ENCODE measurements at places on chromosomes 12 and 14. TPM values are rescaled to one million over a fixed set of nuclear protein-coding genes. Genes with fewer than 3 reads are reported as not detected.
A peak's percentile ranks its signal among the peaks of the same experiment; 100 is the strongest.

DNA sequence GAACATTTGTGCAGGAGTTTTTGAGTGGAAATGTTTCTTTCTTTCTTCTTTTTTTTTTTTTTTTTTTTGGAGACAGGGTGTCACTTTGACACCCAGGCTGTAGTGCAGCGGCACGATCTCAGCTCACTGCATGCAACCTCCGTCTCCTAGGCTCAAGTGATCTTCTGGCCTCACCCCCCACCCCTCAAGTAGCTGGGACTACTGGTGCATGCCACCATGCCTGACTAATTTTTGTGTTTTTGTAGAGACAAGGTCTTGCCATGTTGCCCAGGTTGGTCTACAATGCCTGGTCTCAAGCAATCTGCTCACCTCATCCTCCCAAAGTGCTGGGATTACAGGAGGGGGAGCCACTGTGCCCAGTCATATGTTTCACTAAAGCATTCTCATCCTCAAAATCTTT, 69.2 kb upstream of the BCAT1 start:
- H3K4me1 ChIP-seq: peaks cover 27% of the 10 kb centered on the region
- DNase-seq: no peak

DNA sequence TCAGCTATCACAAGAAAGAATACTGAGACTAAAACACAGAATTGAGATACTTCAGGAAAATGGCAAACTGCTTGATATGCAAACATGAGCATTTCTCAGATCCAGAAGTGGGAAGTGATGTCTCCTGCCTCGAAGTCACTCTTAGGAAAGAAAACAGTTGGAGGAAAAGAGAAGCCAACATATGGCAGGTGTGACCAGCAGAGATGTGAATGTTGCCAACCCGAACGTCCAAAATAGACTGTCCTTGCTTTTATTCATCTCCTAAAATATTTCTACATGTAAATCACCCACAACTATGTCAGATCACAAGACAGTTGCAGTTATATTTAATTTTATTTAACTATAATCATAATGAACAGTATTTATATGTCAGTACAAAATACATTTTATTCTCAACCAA, 687.6 kb downstream of the GALC start:
- peaks cover 2% of the 10 kb centered on the region for H3K27me3 ChIP-seq
- H3K4me1 ChIP-seq: no peaks in the 10 kb centered on the region
- H3K27ac ChIP-seq: no peak overlapping the region
- H3K4me3 ChIP-seq: no peak overlapping the region
- H3K36me3 ChIP-seq: no peaks in the 10 kb centered on the region

- no peak overlapping the region for H3K4me3 ChIP-seq
- no peaks in the 10 kb centered on the region for H3K27me3 ChIP-seq
- no peak overlapping the region for H3K27ac ChIP-seq
- H3K4me1 ChIP-seq: peaks cover 12% of the 10 kb centered on the region
Measured at GRCh38 chr14:50936016-50936340, 8.3 kb downstream of the PYGL start.

- DNase-seq: no peak
- no peaks in the 10 kb centered on the region for H3K36me3 ChIP-seq
- H3K27ac ChIP-seq: peak overlapping the region; percentile 87
- H3K4me1 ChIP-seq: peaks cover 93% of the 10 kb centered on the region
- no peak overlapping the region for H3K4me3 ChIP-seq
Measured at GRCh38 chr12:47808574-47809365, 10.9 kb downstream of the HDAC7 start.

DNA sequence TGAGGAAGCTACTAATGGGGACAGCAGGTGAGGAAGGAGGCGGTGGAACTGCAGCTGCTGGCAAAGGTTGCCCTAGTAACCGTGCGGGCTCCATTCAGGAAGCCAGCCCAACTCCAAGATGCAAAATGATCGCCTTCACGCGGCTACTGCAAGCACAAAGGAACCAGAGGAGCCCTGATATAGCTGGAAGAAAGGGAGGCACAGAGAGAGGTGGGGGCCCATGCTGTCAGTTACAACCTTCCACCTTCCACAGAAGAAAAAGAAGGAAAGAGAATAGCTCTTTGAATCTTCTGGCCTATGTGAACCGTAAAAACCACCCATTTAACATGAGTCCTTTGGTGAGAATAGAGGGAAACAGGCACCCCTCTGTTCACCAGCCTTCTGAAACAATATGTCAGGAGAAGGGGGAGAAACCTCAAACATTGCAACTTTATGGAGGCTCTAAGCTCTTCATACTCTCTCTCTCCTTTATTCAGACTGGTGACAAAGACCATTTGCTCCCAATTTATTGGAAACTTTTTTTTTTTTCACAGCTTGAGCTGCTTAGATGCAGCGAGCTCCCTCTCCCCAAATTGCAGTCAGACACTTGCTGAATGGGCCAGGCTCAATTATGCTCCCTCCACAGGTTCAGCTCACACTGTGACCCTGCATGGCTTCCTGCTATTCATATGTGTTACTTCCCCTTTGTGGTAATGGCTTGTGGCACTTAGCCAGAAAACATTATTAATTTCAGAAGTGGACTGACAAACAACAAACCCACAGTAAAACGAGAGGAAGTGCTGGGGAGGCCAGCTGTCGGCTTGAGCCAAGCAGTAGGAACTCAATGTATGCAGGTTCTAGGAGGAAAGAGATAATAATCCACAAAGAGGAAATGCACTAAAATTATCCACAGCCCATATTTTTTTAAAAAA, 6.2 kb downstream of the DUSP6 start:
- DNase-seq: no peak
- no peaks in the 10 kb centered on the region for H3K27me3 ChIP-seq
- H3K4me3 ChIP-seq: peak overlapping the region; percentile 39
- no peaks in the 10 kb centered on the region for H3K36me3 ChIP-seq

- no peaks in the 10 kb centered on the region for H3K27me3 ChIP-seq
- no peak overlapping the region for H3K27ac ChIP-seq
- no peaks in the 10 kb centered on the region for H3K36me3 ChIP-seq
- DNase-seq: no peak
- no peak overlapping the region for H3K4me3 ChIP-seq
Measured at GRCh38 chr12:14654842-14655241, 41.6 kb downstream of the GUCY2C start.

GRCh38 chr12:124736115-124737039, 127.3 kb downstream of the SCARB1 start:
- no peak for DNase-seq
- no peaks in the 10 kb centered on the region for H3K27me3 ChIP-seq
- H3K4me3 ChIP-seq: no peak overlapping the region
- peaks cover 60% of the 10 kb centered on the region for H3K4me1 ChIP-seq

DNA sequence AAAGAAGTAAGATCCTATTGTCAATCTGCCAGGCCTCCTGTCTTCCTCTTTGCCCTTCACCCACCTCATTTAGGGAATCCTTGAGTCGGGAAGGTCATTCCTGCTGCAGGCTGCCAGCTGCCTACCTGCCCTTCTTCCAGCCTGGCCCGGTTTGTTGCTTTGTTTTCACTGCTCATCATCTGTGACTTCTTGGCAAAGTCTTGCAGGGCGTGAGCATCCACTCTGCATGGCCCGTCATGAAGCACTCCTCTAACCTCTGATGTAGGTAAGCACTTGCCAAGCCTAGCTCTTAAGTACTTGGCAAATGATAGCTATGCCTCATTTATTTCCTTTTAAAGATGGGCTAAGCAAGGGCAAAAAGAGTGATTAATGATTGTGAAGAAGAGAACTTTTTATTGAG, 192.8 kb downstream of the NRXN3 start:
- H3K4me1 ChIP-seq: no peaks in the 10 kb centered on the region
- H3K36me3 ChIP-seq: no peaks in the 10 kb centered on the region
- DNase-seq: no peak

- H3K4me1 ChIP-seq: peaks cover 3% of the 10 kb centered on the region
- H3K36me3 ChIP-seq: no peaks in the 10 kb centered on the region
- peaks cover 15% of the 10 kb centered on the region for H3K27me3 ChIP-seq
- no peak overlapping the region for H3K27ac ChIP-seq
- H3K4me3 ChIP-seq: no peak overlapping the region
- no peak for DNase-seq
Measured at GRCh38 chr14:74459289-74459946, 33.4 kb upstream of the SYNDIG1L start.

DNA sequence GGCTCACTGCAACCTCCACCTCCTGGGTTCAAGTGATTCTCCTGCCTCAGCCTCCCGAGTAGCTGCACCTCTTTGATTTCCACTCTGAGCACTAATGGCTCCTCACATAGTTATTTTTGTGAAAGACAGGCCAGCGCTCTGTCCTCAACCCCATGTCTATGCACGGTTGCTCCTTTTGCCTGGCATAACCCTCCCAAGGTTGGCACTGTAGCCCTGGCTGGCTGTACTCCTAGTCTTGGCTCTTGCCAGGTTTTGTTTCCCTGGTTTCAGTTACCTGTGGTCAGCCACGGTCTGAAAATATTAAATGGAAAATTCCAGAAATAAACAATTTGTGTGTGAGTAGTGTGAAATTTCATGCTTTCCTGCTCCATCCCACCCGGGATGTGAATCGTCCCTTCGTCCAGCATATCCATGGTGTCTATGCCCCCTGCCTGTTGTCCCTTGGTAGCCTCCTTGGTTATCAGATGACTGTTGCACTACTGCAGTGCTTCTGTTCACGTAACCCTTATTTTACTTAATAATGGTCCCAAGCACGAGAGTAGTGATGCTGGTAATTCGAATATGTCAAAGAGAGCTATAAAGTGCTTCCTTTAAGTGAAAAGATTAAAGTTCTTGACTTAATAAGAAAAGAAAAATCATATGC, 12.3 kb upstream of the DCD start:
- no peak overlapping the region for H3K27ac ChIP-seq
- DNase-seq: no peak
- peaks cover 18% of the 10 kb centered on the region for H3K27me3 ChIP-seq
- no peaks in the 10 kb centered on the region for H3K36me3 ChIP-seq
- no peak overlapping the region for H3K4me3 ChIP-seq

GRCh38 chr14:23559010-23559925, 3.2 kb downstream of the THTPA start:
- H3K4me1 ChIP-seq: peaks cover 31% of the 10 kb centered on the region
- H3K27me3 ChIP-seq: no peaks in the 10 kb centered on the region
- no peak overlapping the region for H3K4me3 ChIP-seq
- H3K36me3 ChIP-seq: peaks cover 6% of the 10 kb centered on the region
- no peak overlapping the region for H3K27ac ChIP-seq

DNA sequence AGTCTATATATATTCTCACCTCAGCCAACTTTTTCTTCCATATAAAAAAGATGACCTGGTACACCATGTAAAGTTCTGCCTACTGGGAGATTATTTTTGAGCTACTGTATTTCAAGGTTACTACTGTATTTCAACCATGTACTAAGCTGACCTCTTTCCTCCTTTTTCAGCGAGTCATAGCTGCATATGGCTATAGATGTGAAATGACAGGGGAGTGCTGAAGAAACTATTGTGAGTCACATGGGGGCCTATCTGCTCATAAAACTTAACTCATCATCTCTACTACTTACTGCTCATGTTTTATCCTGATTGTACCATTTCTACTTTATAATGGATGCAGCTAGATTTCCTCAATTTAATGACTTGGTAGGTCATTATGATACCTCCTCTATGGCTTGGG, 571.4 kb upstream of the ATP2B1 start:
- DNase-seq: no peak
- peaks cover 4% of the 10 kb centered on the region for H3K36me3 ChIP-seq
- no peaks in the 10 kb centered on the region for H3K27me3 ChIP-seq
- H3K4me1 ChIP-seq: no peaks in the 10 kb centered on the region
- H3K4me3 ChIP-seq: no peak overlapping the region

DNA sequence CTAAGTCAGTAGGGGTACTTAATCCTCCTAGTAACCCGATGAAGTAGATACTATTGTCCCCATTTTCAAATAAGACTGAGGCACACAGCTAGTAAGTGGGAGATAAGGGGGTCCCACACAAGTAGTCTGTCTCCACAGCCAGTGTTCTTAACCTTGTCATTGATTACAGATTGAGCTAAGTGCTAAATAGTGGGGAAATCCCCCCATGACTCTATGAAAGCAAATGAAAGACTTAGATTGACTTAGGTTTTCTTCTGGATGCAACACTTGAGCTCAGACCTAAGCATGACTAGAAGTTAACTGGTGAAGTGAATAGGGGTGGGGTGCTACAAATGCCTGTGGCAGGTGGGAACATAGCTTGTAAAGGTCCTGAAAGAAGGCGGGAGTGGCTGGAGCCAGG, 73.8 kb downstream of the SYNE2 start:
- H3K4me3 ChIP-seq: no peak overlapping the region
- H3K27ac ChIP-seq: no peak overlapping the region
- no peaks in the 10 kb centered on the region for H3K36me3 ChIP-seq
- no peak for DNase-seq

- H3K36me3 ChIP-seq: no peaks in the 10 kb centered on the region
- H3K27me3 ChIP-seq: no peaks in the 10 kb centered on the region
- H3K4me3 ChIP-seq: no peak overlapping the region
- H3K4me1 ChIP-seq: peaks cover 66% of the 10 kb centered on the region
- no peak for DNase-seq
- no peak overlapping the region for H3K27ac ChIP-seq
Measured at GRCh38 chr12:47100160-47100559, 20.4 kb upstream of the AMIGO2 start.

DNA sequence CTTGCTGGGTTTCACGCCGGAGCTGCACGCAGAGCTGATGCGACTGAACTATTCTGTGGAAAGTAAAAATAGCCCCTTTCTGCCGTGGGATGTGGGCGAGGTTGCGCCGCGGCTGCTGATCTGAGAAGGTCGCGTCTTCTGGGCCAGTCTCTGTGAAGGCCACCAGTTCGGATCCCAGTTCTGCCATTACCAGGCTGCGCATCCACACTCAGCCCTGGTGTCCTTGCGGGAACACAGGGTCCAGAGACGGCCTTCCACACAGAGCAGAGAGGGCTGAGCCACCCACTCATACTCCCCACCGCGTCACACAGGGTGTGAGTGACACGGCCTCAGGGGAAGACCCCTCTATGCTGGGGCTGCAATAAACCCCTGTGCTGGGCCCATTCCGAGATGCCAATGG, 13.9 kb downstream of the GALNT9 start:
- H3K4me1 ChIP-seq: no peaks in the 10 kb centered on the region
- H3K27me3 ChIP-seq: peaks cover 31% of the 10 kb centered on the region
- no peak overlapping the region for H3K4me3 ChIP-seq
- DNase-seq: no peak

The SMIM41 gene
- total RNA-seq: not detected

The PAWR gene
- 157 TPM for total RNA-seq

The POLE gene
- 44.7 TPM for total RNA-seq

The HDAC7 gene
- 89.6 TPM for total RNA-seq

The SDR9C7 gene
- not detected for total RNA-seq

The NTS gene
- not detected for total RNA-seq

The ZC3H14 gene
- total RNA-seq: 55.1 TPM

Data from chondrocyte (in vitro differentiated cells).